Stimulated activated CD8-positive, alpha-beta memory T cell treated with anti-CD3 and anti-CD28 coated beads, Interleukin-4, amount 100 ng/mL, for 1 hour (primary cell): ENCODE measurements at places on chromosomes 2 and 18.

DNA sequence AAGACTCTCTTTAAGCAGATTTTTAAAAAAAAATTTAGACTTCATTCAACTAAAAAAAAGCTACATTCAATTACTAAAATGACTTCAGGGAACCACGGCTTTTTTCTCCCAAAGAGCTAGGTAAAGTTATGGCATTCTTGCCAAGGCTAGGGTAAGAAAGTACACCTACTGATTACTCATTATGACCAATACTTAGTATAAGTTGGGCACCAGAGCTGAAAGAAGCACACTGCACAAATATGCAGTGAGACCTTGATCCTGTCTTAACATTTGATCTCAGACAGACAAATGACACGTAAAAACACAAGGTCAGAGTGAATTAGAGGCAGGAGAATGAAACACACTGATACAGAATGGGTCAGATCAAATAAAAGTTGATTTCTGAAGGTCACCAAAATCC, 88.7 kb downstream of the THADA start:
- no peak for DNase-seq

GRCh38 chr2:6694555-6694954, 171.2 kb downstream of the CMPK2 start:
- DNase-seq, result no peak

DNA sequence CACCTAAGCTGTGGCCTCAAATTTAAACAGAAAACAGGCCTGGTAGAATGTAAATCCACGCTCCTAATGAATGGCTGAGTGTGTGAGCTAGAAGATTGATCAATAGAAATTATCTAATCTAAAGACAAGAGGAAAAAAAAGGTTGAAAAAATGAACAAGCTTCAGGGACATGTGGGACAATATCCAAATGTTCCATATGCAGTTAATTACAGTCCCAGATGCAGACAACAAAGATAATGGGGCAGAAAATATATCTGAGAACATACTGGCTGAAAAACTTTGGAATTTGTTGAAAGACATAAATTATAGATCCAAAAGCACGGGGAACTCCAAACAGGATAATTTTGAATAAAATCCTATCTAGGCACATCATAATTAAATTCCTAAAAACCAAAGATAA, 186.7 kb upstream of the SIX2 start:
- no peak for DNase-seq

DNA sequence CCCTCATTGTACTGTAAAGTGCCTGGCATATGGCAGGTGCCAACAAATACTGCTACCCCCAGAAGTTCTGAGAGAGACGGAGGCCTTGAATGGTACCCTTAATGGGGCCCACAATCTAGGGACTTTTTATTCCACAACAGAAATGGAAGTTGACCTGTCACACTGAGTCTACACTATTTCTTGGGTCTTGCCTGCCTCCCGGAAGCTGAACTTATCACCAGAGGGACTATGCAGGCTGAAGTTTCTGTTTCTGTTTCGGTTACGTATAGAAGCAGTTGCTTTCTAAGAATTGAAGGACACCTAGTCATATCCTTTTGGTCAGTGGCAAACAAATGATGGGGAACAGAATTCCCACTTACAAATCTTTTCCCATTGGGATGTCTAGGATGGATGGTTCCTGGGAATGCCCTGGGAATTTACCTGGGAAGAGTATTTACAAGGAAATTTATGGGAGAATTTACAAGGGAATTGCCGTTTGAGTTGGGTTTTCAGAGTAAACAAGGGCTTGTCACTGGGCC, 74.2 kb downstream of the HS1BP3 start:
- no peak for DNase-seq

- DNase-seq, result no peak
These were observed 141.9 kb downstream of the LCLAT1 start for GRCh38 chr2:30588994-30589393.

- no peak for DNase-seq
These were observed 3.0 kb upstream of the FOSL2 start for GRCh38 chr2:28389399-28390240.

DNA sequence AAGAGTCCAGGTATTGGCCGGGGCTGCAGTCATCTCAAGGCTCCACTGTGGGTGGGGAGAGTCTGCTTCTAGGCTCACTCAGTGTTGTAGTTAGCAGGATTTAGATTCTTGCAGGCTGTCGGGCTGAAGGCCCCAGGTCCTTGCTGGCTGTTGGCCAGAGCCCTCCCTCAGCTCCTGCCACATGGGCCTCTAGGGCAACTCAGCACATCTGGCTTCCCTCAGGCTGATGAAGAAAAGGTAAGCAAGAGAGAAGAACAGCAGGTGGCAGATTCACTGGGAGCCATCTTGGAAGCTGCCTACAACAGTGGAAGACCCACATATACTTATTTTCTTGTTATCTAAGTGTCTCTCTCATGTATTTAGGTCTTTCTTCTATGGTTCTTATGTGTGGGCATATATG, 4.3 kb downstream of the MRPS9 start:
- DNase-seq, result no peak

- no peak for DNase-seq
These were observed 47.2 kb downstream of the CYB5A start for GRCh38 chr18:74244554-74244953.

GRCh38 chr2:129777146-129777545, 202.3 kb upstream of the RAB6C start:
- DNase-seq, result no peak

DNA sequence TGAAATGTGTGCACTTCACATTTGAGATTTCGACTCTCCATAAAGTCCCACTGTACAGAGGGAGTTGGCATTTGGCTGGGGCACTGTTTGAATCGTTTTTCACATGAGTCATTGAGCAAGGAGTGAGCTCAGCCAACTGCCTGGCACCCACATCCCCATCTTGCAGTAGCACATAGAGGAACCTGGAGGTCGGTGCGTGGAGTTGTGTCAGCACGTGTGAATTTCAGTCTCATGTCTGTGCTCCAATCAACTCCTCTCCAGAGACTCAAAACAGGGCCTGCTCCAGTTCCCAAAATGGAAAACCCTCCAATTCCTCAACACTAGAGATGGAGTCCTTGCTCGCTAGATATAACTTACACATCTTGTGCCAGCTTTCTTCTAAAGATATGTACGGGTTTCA, 126.8 kb upstream of the CAPN13 start:
- DNase-seq, result no peak

DNA sequence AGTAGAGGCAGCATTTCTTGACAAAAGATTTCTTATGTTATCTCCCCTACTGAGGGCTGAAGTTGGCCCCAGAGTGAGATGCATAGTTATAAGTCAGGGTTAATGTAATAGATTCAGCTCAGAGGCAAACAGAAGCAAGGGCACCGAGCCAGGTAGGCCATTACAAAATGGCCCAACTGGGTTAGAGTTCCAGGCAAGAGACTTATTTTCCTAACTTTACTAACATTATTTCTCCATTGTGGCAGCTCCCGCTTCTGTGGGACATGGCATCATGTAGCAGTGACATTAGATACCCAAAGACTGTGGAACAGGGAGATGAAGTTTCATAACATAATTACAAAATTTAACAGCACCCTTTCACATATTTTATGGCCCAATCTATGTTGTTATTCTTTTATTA, 27.1 kb downstream of the TSPYL6 start:
- no peak for DNase-seq

- DNase-seq, result no peak
These were observed 137.0 kb upstream of the NCKAP5 start for GRCh38 chr2:133705287-133705686.

DNA sequence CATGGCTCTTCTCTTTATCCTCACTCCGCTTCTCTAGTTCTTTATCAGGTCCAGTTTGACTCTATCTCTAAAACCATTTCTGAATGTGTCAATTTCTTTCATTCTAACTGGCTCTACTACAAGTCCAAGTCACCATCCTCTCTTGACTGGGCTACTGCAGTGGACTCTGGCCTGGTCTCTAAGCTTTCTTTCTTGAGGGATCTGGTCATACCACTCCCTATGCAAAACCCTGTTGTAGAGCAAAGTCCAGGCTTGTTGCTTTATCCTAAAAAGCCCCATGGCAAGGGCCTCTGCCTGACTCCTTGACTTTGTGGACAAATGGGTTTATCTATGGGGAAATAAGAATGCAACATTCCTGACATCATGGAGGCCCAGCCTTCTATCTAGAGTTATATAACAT, 87.1 kb downstream of the BCL2L11 start:
- DNase-seq, result no peak

GRCh38 chr2:65604246-65604645, 171.8 kb upstream of the SPRED2 start:
- DNase-seq, result no peak

- DNase-seq, result no peak
These were observed 135.3 kb downstream of the CCDC148 start for GRCh38 chr2:158321264-158321663.

- no peak for DNase-seq
These were observed 66.3 kb downstream of the SP110 start for GRCh38 chr2:230153390-230153976.

DNA sequence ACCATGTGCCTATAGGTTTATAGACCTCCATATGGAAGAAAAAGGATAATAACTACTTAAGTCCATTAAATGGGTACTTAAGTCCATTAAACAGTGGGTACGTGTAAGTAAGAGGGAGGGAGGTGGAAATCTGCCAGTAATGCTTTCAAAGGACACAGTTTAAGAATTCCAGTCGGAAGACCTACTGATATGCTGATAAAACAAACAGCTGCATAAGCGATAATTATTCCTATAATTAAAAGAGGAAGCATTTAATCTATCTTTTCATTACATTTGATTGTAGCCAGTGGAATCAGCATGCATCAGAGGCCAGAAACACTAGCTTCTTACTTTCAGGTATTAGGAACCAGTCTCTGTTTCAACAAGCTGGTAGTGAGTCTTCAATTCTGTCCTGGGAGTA, 96.4 kb upstream of the DDX18 start:
- no peak for DNase-seq

DNA sequence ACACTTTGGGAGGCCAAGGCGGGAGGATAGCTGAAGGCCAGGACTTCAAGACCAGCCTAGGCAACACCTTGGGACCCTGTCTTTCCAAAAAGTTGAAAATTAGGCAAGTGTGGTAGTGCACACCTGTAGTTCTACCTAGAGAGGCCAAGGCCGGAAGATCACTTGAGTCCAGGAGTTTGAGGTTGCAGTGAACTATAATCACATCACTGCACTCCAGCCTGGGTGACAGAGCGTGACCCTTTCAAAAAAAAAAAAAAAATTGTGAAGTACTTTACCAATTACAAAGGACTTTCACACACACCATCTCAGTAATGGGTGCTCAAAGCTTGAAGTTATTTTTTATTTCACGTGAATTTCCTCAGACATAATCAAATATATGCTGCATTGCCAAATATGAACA, 65.0 kb downstream of the ATAD2B start:
- DNase-seq, result no peak

- DNase-seq, result no peak
These were observed 141.9 kb downstream of the PXDN start for GRCh38 chr2:1602278-1603010.

DNA sequence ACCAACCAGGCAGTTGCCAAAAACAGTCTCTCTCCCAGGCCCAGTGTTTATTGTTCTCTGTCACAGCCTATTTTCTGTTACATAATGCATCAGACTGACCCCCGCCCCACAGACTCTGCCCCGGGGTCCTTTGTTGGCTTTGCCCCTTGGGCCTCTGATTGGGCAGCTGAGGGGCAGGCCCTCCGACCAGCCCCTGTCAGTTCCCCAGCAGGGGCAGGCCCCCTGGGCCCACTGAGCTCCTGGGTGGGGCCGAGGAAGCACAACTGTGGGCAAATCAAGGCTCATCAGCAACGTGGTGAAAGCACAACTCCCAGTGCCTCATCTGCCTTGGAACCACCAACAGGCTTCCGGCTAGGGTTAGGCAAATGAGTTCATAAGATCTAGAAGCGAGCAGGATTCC, 160.1 kb upstream of the MYCN start:
- DNase-seq, result no peak

DNA sequence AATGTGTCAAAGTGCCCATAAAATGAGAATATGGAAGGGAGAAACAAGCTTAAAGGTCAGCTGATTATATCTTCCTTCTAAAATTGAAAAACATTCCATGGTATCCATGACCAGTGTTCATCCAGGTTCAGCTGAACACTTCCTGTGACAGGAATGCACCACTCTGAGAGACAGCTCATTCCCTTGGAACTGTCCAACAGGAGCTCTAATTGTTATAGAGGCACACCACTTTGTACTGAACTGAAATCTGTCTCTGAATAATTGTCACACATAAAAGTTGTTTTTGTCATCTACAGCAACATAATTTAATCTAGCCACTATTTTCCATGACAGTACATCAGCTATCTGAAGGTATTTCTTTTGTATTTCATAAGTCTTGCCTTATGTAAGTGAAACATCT, 195.9 kb upstream of the ZNF804A start:
- no peak for DNase-seq

- no peak for DNase-seq
These were observed 282.6 kb downstream of the STK39 start for GRCh38 chr2:167964650-167965413.

DNA sequence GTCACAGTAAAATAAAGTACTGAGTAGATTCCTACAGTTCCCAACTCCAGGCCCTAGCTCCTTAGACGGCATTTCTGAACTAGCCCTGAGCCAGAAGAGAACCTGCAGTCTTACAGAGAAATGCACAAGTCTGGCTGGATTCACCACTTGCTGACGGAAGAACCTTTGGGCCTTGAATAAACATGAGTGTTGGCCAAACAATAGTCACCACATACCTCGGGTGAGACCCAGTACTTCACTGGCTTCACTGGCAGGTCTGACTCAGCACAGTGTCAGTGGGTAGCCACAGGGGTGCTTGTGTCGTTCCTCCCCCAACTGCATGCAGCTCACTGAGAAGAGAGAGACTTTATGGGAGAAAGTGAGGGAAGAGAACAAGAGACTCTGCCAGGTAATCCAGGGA, 88.9 kb downstream of the TMEM185B start:
- DNase-seq, result no peak

DNA sequence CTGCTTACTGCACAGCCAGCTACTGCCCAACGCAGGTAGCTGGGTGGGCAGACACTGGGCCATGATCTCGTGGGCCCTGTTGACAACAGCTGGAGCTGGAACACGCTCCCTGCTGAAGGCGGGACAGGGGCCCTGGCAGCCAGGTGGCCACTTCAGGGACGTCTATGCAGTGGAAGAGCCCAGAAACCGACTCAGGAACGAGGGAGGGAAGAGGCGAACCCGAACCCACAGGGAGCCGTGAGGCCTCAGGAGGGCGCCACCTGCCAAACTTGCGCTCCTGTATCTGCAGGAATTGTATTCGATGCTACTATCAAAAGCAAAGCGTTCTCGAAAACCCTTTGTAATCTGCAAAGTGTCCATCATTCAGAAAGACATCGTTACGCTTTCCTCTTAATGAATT, 198.4 kb downstream of the EIPR1 start:
- no peak for DNase-seq

- no peak for DNase-seq
These were observed 3.7 kb upstream of the MAL start for GRCh38 chr2:95021847-95022246.

GRCh38 chr2:23637011-23637778, 252.2 kb downstream of the KLHL29 start:
- no peak for DNase-seq
